ENCODE measurements at places on chromosomes 2 and 18.
A peak's percentile ranks its signal among the peaks of the same experiment; 100 is the strongest.

GRCh38 chr2:173286153-173286809 is 68.4 kb upstream of the CDCA7 start:
- DNase-seq = no peak

DNA sequence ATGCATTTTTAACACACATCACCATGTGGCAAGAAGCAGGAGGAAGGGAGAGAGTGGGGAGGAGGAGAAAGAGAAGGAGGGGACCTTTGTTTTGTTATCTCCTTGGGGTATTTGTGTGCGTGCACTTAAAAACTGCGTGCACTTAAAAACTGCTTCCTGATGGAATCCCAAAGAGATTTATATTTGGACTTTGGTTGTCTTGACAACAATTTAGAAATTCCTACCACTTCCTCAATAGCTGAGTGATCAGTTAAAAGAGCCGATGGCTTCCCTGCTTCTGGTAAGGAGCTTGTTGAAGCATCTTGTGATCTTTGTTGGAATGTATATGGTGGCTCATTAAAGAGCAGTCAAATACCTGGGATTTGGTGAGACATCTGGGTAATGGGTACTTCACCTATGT is 4.5 kb downstream of the RAB31 start:
- no peak for DNase-seq

- DNase-seq = no peak
Measured at GRCh38 chr2:7913974-7914373, 767.9 kb upstream of the ID2 start.

GRCh38 chr2:1591978-1592907 is 152.1 kb downstream of the PXDN start:
- peak; percentile 85 for DNase-seq

DNA sequence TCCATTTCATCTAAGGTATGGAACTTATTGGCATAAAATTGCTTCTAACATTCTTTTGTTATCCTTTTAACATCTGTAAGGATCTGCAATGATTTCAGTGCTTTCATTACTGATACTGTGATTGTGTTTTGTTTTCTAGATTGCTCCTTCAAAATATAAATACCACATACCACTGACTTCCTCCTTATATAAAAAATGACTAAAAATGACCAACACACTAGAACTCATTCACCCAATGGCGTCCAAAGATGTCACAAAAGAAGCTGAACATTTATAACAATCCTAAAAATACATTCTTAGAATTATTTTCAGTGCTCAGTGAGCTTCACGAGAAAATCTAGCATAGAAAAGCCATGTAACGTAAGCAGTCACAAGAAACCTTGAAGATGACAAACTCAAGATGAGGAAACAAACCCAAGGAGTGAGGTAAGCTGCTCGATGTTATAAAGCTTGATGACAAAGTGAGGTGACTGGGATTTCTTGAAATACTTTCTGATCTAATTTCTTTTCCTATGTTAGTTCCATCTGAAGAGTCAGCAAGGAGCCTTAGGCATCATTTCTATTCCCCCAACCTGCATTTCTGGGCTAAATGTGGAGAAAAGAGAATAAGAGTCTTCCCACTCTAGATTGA is 42.6 kb downstream of the PNO1 start:
- no peak for DNase-seq

DNA sequence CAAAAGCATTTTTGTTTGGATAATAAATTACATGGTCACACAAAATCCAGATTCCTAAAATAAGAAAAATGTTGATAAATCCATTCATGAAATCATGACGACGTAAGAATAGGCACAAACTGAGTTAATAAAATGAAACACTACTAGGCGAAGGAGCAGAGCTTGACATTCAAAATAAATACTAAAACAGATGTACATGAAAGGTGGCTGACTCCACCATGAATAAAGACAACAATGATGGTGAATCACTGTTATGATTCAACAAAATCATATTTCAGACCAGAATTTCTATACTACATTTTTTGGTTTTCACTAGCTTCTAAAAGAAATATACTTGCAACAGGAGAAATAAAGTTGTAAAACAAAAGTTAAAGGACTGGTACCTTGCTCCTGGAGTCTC is 122.0 kb upstream of the RNU4ATAC start:
- no peak for DNase-seq

DNA sequence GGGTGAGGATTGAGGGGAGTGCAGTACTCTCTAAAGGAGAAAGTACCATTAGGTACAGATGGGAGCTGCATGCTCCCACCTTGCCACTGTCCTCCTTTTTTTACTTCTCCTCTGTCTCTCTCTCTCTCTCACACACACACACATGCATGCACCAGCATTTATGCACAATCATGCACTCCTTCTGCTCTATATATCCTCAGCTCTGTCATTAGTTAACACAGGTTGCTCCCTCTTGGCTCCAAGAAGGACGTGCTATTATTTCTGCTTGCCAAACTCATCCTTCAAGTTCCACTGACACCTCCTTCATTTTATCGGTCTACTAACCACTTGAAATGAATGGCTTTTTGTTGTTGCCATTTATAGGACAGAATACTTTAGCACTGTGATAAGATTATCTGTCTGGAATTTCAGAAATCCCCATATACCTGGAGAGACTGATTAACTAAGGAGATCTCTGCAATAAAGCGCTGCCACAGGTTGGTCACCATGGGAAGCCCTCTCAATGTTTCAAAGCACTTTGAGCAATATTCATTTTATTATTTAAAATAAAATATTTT is 178.5 kb upstream of the TRIB2 start:
- DNase-seq = no peak

DNA sequence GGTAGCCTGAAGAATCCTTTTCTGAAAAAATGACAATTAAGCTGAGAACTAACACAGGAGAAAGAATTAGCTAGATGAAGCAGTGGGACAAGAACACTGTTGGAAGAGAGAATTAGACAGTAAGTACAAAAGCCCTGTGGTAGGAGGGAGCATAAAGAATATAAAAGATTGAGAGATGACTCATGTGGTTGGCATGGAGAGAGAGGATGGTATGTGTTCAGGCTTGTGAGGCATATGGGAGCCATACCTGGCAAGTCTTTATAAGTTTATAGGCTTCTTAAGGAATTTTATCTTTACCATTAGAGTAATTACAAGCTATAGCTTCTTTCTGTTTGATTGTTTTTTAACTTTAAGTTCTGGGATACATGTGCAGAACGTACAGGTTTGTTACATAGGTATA is 325.0 kb downstream of the ARL6IP6 start:
- DNase-seq = no peak

Data from upper lobe of right lung (tissue), 1 donor.